DMS79 treated with DMSO at 0.1 percent for 48 hours (cell line): ENCODE measurements at places on chromosomes 11 and 22.

DNA sequence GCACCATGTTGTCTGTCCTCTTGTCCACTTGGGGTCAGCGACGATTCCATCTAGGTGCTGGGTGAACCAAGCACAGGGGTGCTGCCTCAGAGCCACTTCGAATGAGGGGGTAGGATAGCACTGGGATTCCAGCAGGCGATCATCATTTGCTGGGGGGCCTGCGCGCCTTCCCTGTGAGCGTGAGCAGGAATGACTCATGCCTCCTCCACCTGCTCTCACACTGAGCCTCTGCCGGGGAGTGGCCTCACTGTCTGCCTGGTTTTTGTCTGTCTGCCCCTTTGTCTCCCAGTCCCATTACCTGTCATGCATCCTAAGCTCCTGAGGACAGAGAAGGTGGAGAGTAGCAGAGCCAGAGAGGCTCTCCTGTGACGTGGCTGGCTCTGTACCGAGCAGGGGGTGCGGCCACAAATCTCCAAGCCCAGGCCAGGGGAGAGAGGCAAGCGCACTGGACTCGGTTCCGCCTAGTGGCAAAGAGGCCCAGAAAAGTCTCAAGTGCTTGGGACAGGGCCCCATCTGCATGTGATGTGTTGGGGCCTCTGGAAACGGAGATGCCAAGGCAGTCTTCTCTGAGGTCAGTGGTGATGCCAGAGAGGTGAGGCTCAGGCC lies 30.8 kb downstream of the RSPH14 start:
- DNase-seq = peak; percentile 45

DNA sequence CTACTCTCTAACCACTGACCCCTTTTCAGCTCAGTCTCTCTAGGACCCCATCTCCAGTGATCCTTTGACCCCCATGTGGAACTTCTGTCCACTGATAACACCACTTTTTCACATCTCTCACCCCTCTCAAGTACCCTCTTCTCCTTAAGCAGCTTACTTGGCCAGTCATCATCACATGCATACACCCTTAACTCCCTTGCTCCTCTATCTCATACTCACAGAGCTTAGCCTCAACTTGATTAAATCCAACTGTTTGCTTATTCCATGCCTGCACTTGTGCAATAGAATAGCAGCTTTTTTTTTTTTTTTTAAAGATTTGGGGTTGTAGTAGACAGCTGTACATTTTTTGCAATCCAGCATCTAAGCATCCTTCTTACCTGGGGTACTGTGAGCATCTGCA lies 22.2 kb downstream of the AQP11 start:
- no peak for DNase-seq

- DNase-seq = no peak
Observed at GRCh38 chr22:23410411-23410810, 169.7 kb downstream of the IGLL1 start.

- DNase-seq = no peak
Observed at GRCh38 chr11:62419314-62419929, 589 bp downstream of the SCGB1A1 start.

GRCh38 chr22:20980938-20981722 lies 967 bp upstream of the LZTR1 start:
- no peak for DNase-seq

- no peak for DNase-seq
Observed at GRCh38 chr11:44537679-44538078, 27.8 kb upstream of the CD82 start.

GRCh38 chr22:41367680-41368542 lies 13.8 kb upstream of the TEF start:
- DNase-seq = no peak

- no peak for DNase-seq
Observed at GRCh38 chr22:36355362-36355761, 32.4 kb downstream of the MYH9 start.

DNA sequence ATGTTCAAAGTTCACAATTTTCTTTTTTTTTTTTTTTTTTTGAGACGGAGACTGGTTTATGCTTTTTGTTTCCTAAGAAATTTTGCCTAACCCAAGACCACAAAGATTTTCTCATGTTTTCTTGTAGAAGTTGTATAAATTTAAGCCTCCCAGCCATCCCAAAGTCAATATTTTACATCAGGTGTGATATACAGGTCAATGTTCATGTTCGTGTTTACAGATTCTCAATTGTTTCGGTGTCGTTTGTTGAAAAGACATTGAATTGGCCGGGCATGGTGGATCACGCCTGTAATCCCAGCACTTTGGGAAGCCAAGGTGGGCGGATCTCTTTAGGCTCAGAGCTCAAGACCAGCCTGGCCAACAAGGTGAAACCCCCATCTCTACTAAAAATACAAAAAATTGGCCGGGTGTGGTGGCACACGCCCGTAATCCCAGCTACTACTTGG lies 15.4 kb downstream of the FRMD8 start:
- DNase-seq = no peak

GRCh38 chr11:10495464-10495786 lies 40.4 kb downstream of the AMPD3 start:
- no peak for DNase-seq
